ENCODE measurements at places on chromosomes 5 and 9.
A peak's percentile ranks its signal among the peaks of the same experiment; 100 is the strongest.

GRCh38 chr9:7211657-7212056, 453.9 kb downstream of the KDM4C start:
- no peak for DNase-seq

DNA sequence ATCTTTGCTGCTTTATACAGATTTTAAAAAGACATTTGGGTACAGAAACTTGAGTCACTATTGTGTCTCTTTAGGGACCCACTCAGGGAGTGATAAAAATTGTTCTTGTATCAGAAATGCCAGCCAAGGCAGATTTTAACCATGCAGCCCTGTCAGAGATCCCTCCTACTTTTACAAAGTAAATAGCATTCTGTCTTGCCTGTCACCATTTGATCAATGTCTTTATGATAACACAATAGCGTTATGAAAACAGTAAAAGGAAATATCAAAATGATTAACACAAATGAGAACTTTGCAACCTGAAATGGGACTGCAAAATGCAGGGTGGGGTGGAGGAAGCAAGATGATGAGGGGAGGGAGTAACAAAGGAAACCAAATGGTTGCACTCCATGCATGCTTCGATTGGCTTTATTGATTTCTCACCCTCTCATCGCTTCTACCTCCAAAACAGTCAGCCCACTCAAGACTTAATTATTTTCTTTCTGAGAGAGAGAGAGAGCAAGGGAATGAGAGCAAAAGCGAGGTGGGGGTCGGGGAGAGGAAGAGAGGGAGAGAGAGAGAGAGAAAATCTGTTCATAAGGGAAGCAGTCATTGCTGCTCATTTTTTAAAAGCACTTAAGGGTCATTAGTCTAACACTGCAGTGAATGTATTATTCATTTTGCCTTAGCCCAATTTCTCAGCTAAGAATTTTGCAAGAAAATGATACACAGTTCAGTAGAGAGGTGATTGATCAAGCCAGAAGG, 576.5 kb downstream of the CSNK1G3 start:
- peak; percentile 12 for DNase-seq

DNA sequence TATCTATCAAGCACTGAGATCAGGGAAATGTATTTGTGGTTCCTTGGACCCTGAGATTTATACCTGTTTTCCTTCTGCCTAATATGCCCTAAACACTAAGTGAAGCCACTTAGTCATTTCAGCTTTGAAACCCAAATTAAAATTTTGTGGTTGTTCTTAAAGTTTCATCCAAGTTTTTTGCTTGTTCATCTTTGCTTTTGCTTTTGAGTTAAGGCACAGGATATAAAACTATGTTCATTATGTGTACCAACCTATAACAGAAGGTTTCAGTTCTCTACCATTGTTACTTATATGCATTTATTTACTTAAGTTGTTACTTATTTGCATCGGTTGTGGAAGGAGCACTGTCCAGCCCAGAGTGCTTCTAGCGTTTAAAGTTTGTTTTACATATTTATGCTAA, 382.3 kb downstream of the PTPRD start:
- no peak for DNase-seq

DNA sequence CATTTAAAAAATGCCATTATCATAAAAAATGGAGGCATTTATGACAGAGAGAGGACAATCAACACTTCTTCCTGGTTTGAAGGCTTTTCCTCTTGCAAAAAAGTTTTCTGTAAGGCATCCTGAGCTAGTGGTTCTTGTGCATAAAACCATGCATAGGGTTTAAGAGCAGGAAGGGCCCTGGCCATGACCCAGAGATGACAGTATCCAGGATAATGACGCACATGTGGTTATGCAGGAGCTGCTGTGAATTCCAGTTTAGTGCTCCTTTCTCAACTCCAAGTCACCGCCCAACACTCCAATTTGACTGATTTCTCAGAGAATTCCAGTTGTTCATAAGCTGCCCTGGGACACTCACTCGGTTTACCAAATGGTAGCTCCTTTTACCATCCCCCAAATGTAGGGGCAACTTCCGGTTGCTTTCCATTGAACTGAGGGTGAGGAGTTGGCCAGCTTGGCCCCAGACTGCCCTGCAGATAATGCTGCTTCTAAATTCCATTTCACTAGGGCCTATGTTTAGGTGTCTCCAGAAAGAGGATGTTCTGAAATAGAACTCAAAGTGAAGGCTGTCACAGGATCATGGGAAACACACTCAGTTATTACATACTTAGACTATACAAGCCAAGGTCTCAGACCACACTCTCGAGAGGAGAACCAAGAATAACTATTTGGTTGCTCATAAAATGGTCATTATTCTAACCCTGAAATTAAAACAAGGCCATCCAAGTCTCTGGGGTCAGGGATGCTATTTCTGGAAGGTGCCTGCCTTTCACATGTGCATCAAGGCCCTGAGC, 179.1 kb downstream of the SLIT3 start:
- DNase-seq: no peak

- DNase-seq: peak; percentile 91
Observed at GRCh38 chr5:109455598-109456096, 45.9 kb upstream of the PJA2 start.

GRCh38 chr9:95182854-95183563, 134.5 kb downstream of the FANCC start:
- no peak for DNase-seq

- DNase-seq: no peak
Observed at GRCh38 chr9:83714329-83714728, 6.6 kb upstream of the UBQLN1 start.

DNA sequence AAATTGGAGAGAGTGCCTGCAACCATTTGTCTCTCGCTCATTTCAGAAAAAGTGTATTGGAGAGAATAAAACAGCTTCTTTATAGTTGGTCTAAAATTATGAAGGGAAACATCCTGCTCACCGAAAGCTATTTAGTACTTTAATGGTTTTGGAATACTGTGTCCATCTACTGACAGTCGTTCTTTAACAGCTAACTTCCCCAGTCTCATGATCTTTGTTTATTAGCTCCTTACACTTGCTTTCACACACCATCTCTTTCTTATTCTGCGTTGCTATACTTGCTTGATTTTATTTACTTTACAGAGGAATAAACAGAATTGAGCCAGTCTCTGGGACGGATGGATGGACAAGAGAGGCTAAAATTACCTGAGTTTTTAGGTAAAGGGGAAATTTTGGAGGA, 229.3 kb downstream of the CCDC171 start:
- DNase-seq: no peak

DNA sequence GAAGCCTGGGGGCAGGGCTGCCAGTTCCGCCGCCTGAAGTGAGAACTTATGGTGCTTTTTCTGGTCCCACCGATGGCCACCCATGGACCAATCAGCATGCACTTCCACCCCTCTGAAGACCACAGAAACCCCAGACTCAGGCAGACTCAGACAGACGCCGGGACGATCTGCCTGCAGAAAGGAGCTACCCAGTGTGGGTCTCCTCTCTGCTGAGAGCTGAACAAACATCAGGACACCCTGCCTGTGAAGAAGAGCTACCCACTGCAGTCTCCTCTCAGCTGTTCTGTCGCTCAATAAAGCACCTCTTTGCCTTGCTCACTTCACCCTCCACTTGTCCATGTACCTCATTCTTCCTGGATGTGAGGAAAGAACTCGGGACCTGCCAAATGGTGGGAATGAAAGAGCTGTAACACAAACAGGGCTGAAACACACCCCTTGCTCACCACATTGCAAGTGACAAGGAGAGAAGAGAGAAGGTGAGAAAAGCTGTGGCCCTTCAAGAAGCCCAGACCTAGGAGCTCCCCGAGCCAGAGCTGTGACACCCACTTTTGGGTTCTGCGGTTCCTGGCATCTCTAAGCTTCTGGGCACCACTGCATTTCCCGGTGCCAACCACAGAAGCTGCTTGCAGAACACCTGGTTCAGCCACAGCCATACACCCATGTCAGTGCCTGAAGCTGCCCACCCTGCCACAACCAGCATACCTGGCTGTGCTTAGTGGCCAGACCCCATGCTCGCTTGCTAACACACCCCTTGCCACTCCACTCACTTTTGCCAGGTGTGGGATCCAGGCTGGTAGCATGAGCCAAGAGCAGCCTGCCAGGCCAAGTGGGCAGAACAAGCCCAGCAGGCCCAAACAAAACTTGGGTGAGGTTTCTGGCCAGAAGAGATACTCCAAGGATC, 114.3 kb upstream of the TSLP start:
- no peak for DNase-seq

DNA sequence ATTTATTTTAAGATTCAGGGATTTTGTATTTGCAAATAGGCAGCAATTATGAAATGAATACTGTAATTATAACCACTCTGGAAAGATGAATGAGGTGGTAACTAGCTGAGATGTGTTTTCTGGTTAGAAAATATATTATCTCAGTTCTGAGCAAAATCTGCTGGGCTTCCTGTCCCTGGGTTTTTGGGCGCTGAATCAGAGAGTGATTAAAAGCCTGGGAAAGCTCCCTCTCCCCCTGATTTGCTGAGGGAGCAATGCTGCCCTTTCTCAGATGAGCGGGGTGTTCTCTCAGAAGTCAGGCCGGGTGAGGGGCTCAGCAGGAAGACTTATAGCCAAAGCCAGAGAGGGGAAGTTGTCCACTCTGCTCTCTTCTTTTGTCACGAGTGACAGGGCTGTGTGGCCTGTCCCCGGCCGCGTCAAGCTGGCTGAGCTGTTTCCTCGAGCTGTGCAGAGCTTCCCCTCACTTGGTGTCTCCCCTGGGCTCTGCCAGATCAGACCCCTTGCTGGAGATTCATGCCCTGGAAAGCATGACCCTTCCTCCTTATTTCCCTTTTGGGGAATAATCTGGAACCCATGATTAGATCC, 39.8 kb upstream of the PITX1 start:
- DNase-seq: no peak

- no peak for DNase-seq
Observed at GRCh38 chr5:168656633-168657032, 77.5 kb upstream of the PANK3 start.

DNA sequence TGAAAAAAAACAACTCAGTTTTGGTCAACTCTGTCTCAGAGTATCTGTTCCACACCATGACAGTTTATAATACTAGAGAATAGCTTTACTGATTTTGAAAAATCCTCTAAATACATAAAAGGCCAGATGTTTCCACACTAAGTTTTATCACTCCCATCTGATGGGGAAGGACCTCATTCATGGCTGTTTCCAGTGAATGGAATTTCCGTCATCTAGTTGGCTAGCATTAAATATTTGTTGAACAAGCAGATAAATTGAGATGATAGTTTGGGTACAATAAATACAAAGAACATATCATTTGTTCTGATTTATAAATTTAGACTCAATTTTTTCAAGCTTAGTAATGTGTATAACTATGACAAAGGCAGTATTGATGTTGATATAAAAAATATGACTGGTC, 408.5 kb downstream of the PTPRD start:
- DNase-seq: no peak

DNA sequence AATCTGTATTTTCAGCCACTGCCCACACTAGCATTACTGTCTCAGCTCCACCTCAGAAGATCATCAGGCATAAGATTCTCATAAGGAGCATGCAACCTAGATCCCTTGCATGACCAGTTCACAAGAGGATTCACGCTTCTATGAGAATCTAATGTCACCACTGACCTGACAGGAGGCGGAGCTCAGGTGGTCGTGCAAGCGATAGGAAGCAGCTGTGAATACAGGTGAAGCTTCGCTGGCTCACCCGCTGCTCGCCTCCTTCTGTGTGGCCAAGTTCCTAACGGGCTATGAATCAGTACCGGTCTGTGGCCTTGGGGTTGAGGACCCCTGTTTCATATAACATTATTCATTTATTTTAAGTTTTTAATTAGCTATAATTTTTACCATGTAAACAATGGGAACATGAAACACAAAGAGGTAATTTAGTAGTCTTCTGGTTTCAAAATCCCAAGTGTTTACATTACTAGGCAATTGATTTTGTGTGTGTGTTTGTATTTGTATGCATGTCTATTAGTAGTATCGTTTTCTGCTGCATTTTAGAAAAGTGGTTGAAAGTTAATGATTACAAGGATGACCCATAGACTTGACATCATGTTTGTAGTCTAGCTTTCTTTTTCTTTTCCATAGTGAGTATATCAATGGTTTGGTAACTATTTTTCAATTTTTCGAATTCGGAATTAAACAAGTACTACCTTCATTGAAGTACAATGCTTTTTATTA, 159.4 kb downstream of the TENT4A start:
- DNase-seq: no peak

GRCh38 chr9:70407081-70407503, 7.4 kb downstream of the KLF9 start:
- no peak for DNase-seq

DNA sequence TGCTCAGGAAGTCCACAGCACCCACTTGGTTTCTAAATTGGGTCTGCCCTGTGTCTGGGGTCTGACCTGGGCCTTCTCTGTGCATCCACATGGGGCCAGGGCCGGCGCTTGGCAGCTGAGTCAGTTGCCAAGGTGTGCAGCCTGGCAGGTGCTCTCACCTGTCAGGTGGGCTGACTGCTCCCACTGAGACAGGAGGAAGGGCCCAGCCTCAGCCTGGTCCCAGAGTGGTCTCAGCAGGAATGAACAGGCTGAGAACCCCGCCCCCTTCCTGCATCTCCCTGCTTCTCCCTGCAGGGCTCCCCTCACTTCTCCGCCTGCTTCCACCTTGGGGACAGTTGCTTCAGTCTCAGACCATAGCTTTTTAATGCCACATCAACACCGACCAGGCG, 60.5 kb downstream of the BARX1 start:
- no peak for DNase-seq

DNA sequence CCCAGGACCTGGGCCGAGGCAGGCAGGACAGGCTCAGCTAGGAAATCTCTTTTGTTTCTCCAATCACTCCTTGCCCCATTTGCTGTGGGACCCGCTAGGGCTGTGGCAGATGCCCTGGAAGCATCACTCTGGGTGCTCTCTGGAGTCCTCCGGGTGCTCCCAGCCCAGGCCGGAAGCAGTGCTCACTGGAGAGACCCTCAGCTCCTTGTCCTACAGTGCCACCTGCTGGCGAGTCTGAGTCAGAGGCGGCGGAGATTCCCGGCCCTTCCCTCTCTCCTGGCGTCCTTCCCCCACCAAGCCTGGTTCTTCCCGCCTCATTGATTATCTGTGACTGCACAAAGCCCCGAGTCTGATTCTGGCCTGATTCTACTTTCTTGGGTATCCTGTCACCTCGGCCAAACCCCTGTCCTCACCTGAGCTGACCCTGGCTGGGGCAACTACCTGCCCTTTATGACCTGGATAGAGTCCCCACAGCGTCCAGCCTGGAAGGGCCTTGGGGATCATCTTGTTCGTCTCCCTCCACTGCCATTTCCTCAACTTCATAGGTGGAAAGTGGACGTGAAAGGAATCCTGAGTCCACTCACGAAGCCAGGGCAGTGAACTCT, 7.3 kb upstream of the BARHL1 start:
- DNase-seq: peak; percentile 58

GRCh38 chr9:126707083-126707482, 93.4 kb downstream of the LMX1B start:
- DNase-seq: no peak

- DNase-seq: no peak
Observed at GRCh38 chr5:145500710-145501109, 334.4 kb downstream of the PRELID2 start.

- DNase-seq: no peak
Observed at GRCh38 chr9:134895567-134895907, 14.9 kb downstream of the FCN2 start.

GRCh38 chr9:108677776-108678175, 178.0 kb downstream of the ACTL7B start:
- DNase-seq: no peak

Measured in NCI-H460 (cell line).